ENCODE measurements at places on chromosomes 3 and 15. TPM values are rescaled to one million over a fixed set of nuclear protein-coding genes. Genes with fewer than 3 reads are reported as not detected.

DNA sequence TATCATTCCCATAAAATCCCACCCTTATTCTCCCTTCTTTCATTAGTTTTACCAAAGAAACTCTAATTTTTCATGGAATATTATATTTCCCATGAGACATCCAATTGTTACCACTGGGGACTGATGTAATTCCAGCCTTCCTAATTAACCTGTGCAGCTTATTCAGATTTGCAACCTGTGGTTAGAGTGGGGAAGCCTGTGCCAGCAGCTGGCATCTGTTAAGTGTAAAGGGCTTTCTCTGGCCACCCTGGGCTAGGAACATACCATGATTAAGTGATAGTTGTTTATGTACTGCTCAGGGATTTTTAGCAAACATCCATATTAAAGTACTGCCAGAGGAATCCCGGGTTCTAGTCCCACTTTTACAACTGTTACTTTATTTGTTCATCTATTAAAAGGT is 78.2 kb downstream of the TPRG1 start:
- no peak for DNase-seq

DNA sequence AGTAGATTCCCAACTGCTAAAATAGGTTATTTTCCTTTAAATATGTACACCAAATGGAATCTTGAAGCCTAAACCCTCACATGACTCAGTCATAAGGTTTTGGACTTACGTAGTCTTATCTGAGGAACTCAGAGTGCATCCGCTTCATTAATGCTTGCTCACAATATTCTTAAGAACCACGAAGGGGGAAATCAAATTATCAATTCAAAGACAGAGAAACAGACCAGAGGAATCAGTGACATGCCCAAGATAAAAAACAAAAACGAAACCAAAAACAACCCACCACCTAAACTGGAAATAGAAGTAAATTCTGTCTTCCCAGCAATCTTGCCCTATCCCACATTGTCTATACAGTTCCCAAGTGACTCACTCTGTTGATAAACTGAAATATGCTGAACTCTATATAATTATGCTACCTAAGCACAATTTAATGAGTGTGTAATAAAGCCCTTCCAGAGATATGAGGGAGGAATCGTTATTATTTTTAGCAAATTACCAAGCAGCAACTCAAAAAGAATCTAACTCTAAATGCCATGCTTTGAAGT is 135.4 kb upstream of the CBLB start:
- DNase-seq = peak; percentile 91

DNA sequence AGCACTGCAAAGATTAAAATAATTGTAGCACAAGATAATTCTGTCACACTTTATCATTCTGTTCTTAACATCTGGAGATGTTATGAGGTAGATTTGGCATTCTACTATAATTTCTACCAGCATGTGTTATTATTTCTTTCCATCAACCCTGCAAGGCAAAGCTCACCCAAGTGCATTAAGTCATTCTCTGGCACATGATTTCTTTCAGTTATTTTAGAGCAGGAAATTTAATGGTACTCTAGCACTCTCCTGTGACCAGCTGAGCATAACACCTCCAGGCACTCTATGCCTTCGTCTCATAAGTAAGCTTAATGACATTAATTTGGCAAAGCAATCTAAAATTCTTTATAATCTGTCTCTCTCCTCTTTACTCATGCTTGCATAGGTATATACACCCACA is 300.2 kb upstream of the GPR149 start:
- DNase-seq = no peak

DNA sequence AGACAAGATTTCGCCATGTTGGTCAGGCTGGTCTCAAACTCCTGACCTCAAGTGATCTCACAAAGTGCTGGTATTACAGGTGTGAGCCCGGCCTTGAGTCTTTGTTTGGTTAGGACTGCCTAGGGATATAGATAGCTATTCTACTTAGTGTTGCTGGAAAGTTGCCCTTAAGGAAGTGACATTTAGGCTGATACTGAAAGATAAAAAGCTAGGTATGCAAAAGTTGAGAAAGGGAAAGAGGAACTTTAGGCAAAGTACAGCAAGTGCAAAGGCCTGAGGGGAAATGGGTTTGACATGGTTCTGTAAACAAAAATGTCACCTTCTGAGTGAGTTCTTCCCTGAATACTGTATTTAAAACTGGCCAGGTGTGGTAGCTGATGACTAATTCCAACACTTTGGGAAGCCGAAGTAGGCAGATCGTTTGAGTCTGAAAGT is 111.5 kb downstream of the ZNF609 start:
- DNase-seq = no peak

DNA sequence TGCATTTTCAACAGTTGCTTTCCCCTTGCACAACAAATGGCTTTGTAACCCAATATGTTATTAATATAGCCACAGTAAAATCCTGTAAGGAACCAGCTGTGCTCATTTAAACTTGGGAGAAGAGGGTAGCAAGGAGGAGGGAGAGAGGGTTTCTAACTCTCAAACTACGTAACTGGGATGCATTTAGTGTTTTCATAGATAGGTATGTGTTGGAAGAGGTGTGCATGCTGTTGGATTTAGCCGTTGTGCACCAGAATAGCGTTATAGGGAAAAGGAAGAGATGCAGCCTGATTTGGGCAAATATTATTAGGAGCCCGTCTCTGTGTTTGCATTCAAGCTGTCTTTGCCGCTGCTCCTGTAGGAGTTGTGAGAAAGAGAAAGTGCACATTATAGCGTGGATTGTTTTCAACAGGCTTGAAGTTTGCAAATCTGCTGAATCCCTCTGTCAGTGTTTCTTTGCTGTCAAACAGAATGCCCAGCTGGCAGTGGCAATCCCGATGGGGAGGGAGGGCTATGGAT is 39.4 kb downstream of the ARPP21 start:
- DNase-seq = no peak

ADPRH gene
- under 0.01 TPM for total RNA-seq

MYO5C gene
- under 0.01 TPM for total RNA-seq

AGBL1 gene
- total RNA-seq = not detected

- DNase-seq = no peak
These were observed 114.5 kb downstream of the GMPS start for GRCh38 chr3:155984791-155985417.

DNA sequence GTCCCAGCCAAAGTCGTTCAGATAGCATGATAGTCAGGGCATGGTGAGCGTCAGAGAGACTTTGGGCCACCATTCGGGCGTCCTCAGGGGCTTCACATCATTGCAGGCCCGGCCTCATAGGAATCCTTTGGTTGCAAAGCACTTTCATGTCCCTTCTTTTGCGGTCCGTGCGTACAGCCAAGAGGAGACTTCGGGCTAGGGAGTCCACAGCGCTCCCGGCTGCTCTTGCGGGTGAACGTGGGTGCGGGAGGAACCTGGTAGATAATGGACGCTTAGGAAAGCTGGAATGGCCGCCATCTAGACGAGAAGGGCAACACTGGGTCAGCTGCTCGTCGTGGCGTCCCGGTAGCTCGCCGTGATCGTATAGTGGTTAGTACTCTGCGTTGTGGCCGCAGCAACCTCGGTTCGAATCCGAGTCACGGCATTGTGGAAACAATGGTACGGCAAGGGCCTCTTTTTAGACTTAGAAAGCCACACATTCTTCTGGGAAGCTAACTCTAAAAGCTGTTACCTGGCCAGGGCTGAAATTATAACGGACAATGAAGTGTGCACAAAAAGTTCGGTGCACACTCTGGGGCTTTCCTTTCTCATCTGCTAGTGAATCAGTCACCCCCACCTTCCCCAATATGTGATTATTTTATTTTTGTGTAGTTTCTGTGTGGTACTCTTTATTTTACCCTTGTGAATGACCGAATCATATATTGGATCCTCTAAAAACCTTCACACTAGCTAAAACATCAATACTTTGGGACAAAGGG is 13.2 kb upstream of the SHF start:
- DNase-seq = peak; percentile 83

C3orf49 gene
- not detected for total RNA-seq

KIF9 gene
- 1.8 TPM for total RNA-seq

GRCh38 chr3:73405000-73405399 is 219.7 kb downstream of the PDZRN3 start:
- DNase-seq = no peak

- DNase-seq = no peak
These were observed 8.0 kb upstream of the B3GNT5 start for GRCh38 chr3:183244981-183245476.

GRCh38 chr15:70385711-70386110 is 288.0 kb upstream of the TLE3 start:
- DNase-seq = no peak

GRCh38 chr15:100686021-100686724 is 83.8 kb downstream of the ASB7 start:
- DNase-seq = no peak

- no peak for DNase-seq
These were observed 50.2 kb upstream of the GMNC start for GRCh38 chr3:190912736-190913135.
